ENCODE measurements at places on chromosomes 2 and 18.

DNA sequence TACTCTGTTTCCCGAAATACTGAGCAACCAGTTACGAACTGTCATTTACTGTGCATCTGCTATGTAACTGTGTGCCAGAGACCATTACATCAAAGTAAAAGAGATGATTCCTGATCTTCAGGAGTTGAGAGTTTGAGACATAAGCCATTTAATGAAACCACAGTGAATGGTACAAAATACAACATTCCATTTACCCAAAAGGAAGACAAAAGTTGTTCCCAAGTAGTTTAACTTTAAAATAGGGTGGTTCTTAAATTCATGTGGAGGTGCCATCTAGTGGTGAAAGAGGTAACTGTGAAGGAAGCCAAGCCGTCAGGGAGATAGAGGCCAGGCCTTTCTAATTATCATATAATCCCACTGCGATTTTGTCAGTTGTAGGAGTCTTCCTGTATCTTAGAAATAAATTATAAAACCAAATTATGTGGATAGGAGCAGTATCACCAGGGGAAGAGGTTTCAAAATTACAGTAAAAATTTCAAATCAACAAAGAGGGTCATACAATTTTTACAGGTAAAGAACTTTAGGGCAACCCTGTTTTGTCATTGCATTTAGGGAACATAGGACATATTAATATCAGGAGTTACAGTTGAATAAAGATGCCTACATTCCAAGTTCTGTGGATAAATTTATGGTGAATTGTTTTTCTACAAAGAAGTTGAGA lies 67.7 kb downstream of the EPAS1 start:
- DNase-seq: no peak

- no peak for DNase-seq
Observed at GRCh38 chr18:44679914-44680272, 795 bp upstream of the SETBP1 start.

GRCh38 chr2:24147364-24147763 lies 24.1 kb downstream of the FAM228B start:
- no peak for DNase-seq

- no peak for DNase-seq
Observed at GRCh38 chr2:149333636-149334035, 3.2 kb downstream of the LYPD6 start.

GRCh38 chr2:233655043-233655442 lies 16.7 kb upstream of the UGT1A9 start:
- DNase-seq: no peak

DNA sequence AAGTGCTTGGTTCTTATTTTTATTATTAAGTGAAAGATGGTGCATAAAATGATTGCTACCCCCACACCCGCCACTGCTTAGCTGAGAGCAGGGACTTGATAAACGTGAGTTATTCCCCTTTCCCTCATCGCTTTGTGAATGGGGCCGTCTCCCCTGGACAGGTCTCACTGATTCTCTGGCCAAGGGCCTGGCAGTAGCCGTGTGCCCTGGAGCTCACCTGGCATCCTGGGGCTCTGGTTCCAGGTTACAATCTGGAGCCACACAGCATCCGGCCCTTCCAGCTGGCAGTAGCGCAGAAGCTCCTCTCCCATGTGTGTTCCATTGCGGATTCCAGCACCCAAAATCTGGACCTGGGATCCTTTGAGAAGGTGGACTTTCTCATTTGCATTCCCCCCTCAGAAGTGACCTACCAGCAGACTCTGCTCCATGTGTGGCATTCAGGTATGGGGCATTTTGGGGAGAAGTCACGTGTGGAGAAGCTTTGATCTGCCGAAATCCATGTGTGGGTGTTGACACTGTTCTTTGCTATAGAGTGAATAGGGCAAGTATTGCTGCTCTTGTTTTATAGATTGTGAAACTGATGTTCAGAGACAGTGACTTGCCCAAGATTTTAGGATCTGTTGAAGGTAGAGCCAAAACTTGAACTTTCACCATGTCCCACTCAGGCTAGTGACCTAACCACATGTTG lies 63.8 kb downstream of the GREB1 start:
- no peak for DNase-seq

- no peak for DNase-seq
Observed at GRCh38 chr2:11814979-11815510, 68.6 kb downstream of the LPIN1 start.

GRCh38 chr2:238220274-238220891 lies 16.9 kb upstream of the ILKAP start:
- no peak for DNase-seq

- no peak for DNase-seq
Observed at GRCh38 chr18:22233266-22233665, 63.9 kb downstream of the GATA6 start.

- no peak for DNase-seq
Observed at GRCh38 chr2:78035804-78036203, 513.6 kb upstream of the LRRTM4 start.

GRCh38 chr2:222033541-222033940 lies 265.3 kb downstream of the PAX3 start:
- no peak for DNase-seq

DNA sequence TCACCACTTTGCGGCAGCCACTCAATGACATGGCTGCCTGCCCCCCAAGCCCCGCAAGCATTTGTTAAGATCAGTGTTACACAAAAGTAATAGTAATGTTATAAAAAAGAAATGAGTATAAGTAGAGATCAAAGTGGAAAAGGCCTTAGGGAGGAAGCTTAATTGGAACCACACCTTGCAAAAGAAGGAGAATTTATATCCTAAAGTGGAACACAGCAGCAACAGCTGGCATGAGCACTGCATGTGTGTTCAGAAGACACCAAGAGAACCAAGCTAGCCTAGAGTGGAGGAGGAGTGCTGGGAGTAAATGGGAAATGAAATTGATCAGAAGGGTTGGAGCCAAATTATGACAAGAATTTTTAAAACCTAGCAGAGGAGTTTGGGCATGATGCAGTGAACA lies 73.1 kb upstream of the STK17B start:
- DNase-seq: no peak

GRCh38 chr18:58044370-58045241 lies 580 bp downstream of the NEDD4L start:
- peak; percentile 25 for DNase-seq

GRCh38 chr2:208359632-208359986 lies 47.0 kb upstream of the PTH2R start:
- DNase-seq: no peak

DNA sequence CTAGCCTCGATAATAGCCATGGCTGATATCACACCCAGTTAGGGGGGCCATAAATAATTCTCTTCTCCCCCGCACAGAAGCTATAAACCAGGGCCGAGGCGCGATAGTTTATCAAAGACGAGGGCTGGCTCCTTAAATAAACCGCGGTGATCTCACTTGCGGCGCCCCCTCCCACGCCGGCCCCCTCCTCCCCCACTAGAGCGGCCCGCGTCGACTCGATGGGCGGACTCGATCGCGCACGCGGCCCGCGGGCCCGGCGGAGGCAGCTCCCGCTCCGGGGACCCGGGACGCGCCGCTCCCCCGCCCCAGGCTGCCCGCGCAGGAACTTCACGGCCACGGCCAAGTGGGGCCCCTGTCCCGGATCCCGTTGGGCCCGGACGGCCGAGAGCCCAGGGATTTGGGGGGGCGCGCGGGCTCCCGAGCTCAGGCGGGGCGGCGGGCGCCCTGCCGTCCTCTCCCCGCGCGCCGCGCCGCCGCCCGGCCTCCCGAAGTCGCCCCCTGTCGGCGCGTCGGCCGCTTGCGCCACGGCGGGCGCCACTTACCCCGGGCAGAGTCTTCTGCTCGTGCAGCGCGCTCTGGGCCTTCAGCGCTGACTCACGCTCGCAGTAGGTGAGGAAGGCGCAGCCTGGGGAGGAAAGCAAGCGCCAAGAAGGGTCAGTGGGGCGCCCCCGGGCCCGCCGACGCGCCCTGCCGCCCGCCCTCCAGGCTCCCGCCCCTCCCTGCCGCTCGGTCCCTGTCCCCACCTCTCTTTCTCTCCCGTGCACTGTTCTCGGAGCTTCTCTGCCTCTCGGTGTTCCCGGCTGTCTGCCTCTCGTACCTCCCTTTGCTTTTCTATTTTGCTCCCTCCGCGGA lies 80.4 kb downstream of the CELF4 start:
- no peak for DNase-seq

Data from T-helper 22 cell (primary cell).